SW480 (cell line): ENCODE measurements at places on chromosomes 6 and 20.

DNA sequence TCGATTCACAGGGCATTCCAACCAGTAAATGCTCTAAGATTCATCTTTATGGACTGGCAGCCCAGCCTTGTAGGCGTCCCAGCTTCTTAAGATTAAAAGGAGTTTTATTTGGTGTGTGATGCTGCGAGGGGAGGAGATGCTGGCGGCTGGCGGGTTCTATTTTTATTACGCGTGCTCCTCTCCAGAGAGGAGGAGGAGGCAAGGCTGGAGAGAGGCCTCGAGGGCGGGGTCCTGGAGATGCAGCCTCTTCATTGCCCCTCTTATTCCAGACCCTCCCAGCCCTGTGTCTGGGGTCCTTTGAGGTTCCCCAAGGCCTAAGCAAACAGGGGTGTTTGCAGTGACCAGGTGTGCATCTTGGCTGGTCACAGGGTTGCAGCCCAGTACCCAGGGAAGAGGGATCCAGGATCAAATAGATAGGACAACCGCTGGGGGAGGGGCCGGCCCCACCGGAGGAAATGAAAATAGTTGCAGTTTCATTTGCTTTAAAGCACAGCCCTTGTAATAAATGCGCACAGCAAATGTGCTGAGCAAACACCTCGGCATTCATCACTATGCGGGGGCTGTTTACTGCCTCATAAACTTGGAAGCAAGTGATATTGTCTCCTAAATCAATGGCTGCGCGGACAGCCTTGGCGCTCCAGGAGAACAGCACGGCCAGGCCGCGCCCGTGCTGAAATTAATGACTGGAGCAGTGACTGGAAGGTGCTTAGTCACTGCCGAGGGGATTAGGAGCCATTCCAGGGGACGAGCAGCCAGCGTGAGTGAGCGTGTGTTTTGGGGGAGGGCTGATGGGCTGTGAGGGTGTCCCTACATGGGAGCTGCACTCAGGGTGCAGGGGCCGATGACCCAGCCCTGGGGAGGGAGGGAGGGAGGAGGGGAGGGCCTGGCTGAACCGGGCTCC lies 83.0 kb downstream of the TMEM242 start:
- no peak for DNase-seq

GRCh38 chr6:87870556-87870955 lies 168.5 kb upstream of the AKIRIN2 start:
- DNase-seq = no peak

DNA sequence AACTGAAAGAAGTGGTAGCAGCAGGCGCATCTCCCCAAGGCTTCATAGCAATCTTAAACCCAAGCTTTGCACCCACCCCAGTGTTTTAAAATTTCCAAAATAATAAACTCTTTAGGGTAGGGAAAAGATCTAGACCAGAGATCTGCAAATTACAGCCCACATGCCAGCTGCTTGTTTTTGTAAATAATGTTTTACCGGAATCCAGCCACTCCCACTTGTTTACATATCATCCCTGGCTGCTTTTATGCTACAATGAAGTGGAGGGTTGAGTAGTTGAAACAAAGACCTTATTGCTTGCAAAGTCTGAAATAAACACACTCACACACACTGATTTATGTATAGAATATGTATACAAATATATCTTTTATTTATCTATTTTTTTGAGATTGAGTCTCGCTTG lies 30.0 kb downstream of the SLX4IP start:
- no peak for DNase-seq

GRCh38 chr6:2669067-2669700 lies 81.5 kb downstream of the MYLK4 start:
- DNase-seq = no peak
